Keratinocyte (primary cell): ENCODE measurements at places on chromosomes 1 and 21. TPM values are rescaled to one million over a fixed set of nuclear protein-coding genes. Genes with fewer than 3 reads are reported as not detected.

The SUSD4 gene
- 1.6 to 2.0 TPM (median 1.6 TPM) in 3 replicates for polyA plus RNA-seq

The S100A3 gene
- polyA plus RNA-seq = 12.6 to 24.0 TPM (median 15.1 TPM) in 3 replicates

The FAM151A gene
- polyA plus RNA-seq = 0.07 to 0.10 TPM (median 0.07 TPM) in 3 replicates

The FCRLB gene
- 0.41 to 0.54 TPM (median 0.52 TPM) in 3 replicates for polyA plus RNA-seq

The HSD3B2 gene
- not detected in 3 replicates for polyA plus RNA-seq

The RGS4 gene
- 0.23 to 1.1 TPM (median 0.90 TPM) in 3 replicates for polyA plus RNA-seq

The CD53 gene
- 0.09 to 0.58 TPM (median 0.19 TPM) in 3 replicates for polyA plus RNA-seq

The CA6 gene
- polyA plus RNA-seq = not detected in 3 replicates

The IQGAP3 gene
- 1.5 to 5.7 TPM (median 5.3 TPM) in 3 replicates for polyA plus RNA-seq

The MR1 gene
- 24.0 to 51.5 TPM (median 32.3 TPM) in 3 replicates for polyA plus RNA-seq

The IL20 gene
- 0.67 to 5.6 TPM (median 4.7 TPM) in 3 replicates for polyA plus RNA-seq

The NPHS2 gene
- polyA plus RNA-seq = not detected in 3 replicates

The FAM72B gene
- 1.2 to 5.6 TPM (median 2.5 TPM) in 3 replicates for polyA plus RNA-seq

The OR2G6 gene
- polyA plus RNA-seq = not detected in 3 replicates

The PCP4 gene
- polyA plus RNA-seq = not detected in 3 replicates

The CRP gene
- polyA plus RNA-seq = not detected in 3 replicates

The SLC37A1 gene
- 2.7 to 4.2 TPM (median 4.1 TPM) in 3 replicates for polyA plus RNA-seq
